T-helper 2 cell (primary cell): ENCODE measurements at places on chromosomes 7 and 10.

DNA sequence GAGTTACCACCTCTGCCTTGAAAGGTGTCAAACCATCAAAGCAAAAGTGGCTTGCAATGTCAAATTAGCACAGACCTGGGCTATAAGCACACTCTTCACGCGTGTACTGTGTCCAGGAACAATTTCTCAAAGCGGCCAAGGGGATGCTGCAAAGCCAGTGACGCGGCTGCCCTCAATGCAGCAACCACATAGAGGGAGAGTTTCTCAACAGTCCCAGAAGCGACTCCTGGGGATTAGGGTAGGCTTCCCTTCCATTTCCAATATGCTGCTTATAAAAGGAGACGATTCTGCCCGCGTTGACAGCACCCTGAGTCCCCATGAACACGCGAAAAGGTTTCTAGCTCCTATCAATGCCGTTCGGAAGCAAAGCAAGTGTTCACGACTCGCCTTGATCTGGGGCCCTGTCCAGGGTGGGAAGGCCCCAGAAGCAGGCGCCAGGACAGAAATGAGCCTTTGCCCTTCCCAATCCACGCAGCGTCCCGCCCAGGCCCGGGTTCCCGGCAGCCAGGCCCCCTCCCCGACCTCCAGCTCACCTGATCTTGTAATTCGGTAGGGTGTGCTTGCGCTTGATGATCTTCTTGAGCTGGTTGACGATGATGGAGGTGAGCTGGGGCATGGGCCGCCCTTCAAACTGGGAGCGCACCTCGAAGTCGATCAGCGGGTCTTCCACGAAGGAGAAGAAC lies 1.3 kb downstream of the PDZD8 start:
- DNase-seq, result peak; percentile 74

DNA sequence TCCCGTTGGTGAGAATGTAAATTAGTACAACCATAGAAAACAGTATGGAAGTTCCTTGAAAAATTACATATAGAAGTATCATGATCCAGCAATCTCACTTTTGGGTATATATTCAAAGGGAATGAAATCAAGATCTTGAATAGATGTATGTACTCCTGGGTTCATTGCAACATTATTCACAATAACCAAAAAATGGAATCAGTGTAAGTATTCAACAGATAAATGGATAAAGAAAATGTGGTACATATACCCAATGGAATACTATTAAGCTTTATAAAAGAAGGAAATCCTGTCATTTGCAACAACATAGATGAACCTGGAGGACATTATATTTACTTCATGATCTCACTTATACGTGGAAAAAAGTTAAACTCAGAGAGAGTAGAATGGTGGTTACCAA lies 86.8 kb downstream of the TRIM24 start:
- no peak for DNase-seq

DNA sequence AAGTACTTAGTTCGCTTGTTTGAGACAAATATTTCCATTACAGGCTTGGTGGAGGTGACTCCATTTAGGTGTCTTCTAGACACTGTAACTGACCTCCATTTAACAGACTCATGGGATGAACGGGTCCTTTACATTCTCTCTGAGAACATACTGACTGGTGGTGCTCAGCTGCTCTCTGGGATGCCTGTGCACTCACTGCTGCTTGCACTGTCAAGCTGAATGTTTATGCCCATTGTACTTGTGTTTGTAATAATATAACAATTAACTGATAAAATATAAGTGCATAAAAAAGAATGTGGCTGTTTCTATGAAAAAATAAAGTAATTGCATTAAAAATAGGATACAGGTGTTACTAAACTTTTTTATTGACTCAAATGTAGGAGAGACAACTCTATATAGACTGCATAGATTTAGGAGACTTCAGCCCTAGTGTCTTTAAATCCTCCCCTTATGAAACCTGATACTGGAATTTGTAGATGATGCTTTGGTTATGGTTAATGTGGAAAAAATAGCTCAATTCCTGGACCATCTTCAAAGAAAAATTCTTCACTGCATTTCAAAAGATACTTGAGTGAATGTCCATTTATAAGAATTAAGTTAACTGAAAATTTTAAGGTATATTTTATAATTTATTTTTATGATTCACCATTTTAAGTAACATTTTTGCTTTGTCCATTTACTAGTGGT lies 85.4 kb downstream of the CDK14 start:
- DNase-seq, result no peak

DNA sequence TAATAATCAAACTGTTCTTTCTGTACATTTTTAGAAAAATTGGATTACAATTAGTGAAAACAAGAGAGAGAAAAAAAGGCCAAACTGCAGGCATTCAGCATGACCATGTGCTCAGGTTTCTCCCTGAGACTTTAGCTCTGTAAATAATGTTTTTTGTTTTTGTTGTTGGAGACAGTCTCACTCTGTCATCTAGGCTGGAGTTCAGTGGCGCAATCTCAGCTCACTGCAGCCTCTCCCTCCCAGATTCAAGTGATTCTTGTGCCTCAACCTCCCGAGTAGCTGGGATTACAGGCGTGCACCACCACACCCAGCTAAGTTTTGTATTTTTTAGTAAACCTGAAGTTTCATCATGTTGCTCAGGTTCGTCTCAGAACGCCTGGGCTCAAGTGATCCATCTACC lies 23.0 kb downstream of the BZW2 start:
- DNase-seq, result no peak

- DNase-seq, result no peak
These were observed 33.8 kb upstream of the TRIM8 start for GRCh38 chr10:102610441-102610887.

GRCh38 chr10:111127081-111127848 lies 50.4 kb downstream of the ADRA2A start:
- DNase-seq, result no peak

DNA sequence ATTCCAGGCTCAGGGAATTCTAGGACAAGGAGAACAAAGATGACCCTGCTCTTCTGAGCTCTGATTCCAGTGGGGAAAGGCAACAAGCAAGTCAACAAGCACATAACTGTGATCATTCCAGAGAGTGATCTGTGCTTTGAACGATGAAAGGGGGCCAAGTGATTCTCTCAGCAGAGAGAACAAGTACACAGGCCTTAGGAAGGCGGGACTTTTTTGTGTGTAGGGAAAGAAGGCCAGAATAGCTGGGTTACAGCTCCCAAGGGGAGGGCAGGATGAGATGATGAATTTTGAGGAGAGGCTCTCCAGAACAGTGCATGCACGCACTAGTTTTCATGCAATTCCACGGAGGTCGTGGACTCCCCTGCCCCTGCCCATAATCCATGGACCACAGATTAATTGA lies 565.2 kb downstream of the SDK1 start:
- no peak for DNase-seq

DNA sequence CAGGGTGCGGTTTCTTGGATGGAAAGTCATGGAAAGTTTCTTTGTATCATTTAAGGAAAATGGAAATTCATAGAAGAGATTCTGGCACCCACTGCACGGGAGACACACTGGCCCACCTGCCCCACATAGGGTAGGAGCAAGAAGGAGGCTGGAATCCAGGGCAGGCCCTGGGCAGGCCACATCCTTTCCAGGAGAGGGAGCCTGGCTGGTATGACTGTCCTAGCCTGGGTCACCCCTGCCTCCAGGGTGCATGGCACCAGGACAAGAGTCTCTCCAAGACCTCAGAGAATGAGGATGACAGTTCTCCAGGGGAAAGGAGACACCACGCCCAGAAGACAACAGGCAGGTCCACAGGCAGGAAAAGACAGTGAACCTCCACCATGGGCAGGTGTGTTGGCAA lies 297.2 kb downstream of the TCERG1L start:
- no peak for DNase-seq

DNA sequence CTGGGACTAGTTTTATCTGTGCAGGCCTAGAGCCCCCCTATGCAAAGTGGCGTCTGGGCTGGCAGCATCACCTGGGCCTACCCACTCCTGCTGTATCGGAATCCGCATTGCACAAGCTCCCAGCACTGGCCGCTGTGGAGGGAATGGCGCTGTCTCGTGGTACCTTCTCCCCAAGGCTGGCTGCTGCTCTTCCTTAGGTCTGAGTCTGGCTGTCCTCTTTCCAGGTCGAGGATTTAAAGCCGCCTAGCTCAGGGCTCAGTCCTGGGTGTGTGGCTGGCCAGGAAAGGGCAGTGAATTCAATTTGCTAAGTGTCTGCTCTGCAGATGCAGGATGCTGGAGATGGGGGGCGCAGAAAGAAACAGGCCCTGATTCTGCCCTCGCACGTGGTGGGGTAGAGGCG lies 44.7 kb downstream of the MGMT start:
- no peak for DNase-seq

- DNase-seq, result no peak
These were observed 208.0 kb downstream of the GALNT17 start for GRCh38 chr7:71339924-71340323.

- no peak for DNase-seq
These were observed 153.5 kb upstream of the PDE1C start for GRCh38 chr7:32223721-32224120.

GRCh38 chr10:111030042-111030750 lies 46.6 kb upstream of the ADRA2A start:
- no peak for DNase-seq

DNA sequence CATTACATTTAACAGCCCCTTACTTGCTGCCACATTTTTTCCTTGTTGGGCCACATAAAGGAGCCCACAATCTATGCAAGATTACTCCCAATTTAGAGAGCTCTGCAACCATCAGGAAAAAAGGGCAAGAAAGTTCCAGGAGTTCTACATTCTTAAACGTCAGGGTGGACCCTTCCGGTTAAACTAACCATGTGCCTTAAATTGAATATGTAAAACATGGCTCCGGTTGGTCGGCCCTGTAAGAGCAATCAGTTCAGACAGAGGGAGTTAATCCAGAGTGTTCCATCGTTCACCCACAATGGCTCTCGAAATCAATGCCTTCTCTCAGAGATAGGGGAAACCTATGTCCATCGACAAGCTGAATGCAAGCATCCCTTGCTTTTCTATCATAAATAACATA lies 253.7 kb upstream of the PFKP start:
- no peak for DNase-seq

DNA sequence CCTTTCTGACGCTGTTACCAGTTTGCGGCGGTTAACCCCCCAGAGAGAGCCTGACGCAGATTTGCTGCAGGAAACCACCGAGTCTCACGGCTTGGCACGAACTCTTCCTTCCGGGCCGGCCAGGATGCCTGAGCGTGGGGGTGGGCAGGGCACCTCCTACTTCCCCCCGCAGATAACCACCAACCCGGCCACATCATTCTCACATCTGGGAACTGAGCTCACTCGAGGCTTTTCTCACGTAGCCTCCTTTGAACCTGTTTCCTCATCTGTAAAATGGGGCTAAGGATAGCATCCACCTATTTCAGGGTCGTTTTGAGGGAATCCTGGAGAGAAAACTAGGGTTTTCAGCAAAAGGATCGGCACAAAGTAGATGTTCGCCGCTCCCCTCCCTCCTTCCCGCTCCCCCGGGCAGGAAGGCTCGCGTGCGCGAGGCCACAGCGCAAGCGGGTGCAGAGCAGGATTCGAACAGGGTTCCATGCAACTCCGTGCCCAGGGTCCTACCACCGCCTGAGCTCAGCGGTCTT lies 23.6 kb downstream of the DDIT4 start:
- DNase-seq, result peak; percentile 81

GRCh38 chr7:10300577-10300976 lies 673.1 kb upstream of the PHF14 start:
- DNase-seq, result no peak

DNA sequence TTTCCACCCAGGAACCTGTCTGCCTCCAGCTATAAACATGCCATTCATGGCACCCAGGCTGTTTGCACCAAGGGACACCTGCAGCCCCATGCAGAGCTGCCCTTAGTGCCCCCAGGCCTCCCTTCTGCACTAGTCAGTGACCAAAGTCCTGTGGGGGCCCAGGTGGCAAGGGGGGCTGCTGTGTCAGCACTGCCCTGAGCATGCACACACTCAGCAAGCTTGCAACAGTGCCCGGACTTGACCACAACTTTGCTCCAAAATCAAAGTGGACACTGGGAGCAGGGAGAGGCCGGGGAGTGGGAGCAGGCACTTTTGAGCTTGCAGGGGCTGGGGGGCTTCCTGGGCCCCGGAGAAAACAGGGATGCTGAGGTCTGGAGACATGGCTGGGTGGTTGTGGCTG lies 192.9 kb upstream of the MBL2 start:
- no peak for DNase-seq
